Memory B cell (primary cell): ENCODE measurements at places on chromosomes 2 and 18.

- no peak for DNase-seq
Observed at GRCh38 chr18:47331641-47332040, 80.2 kb upstream of the SKOR2 start.

- DNase-seq = no peak
Observed at GRCh38 chr2:239558661-239559060, 157.8 kb upstream of the HDAC4 start.

DNA sequence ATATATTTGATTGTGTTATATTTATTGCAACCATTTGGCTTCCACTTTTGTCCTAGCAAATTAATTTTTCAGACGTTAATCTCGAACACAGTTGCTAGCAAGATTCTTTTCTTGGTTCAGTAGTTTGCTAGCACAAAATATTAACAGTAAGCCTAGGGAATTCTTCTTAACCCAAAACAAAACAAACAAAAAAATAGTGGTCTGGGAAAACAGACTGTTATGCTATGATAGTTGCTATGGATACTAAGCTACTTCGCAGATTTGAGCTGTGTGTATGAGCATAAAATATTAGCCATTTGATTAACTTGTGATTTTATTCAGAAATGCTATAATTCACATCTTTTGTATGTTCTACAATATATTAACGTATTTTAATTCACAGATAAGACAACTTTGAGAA is 541.5 kb upstream of the NETO1 start:
- no peak for DNase-seq

DNA sequence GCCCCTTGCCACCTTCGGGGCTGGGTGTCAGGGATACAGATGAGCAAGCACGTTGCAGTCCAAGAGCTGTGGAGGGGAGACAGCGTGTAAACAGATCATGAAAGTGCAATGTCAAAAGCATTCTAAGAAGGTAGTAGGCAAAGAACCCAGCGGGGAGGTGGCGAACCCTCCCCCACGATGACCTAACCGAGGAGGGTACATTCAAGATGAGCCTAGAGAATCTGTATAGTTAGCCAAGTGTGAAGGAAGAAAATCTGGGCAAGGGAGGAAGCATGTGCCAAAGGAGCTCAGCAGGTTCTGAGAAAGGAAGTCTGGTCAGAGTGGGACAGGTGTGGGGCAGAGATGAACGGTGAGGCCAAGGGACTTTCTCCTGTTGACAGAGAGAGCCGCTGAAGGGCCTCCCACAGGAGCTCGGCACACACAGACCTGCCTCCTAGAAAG is 106.9 kb downstream of the SP3 start:
- no peak for DNase-seq

GRCh38 chr2:222900354-222900753 is 39.5 kb downstream of the ACSL3 start:
- DNase-seq = no peak

DNA sequence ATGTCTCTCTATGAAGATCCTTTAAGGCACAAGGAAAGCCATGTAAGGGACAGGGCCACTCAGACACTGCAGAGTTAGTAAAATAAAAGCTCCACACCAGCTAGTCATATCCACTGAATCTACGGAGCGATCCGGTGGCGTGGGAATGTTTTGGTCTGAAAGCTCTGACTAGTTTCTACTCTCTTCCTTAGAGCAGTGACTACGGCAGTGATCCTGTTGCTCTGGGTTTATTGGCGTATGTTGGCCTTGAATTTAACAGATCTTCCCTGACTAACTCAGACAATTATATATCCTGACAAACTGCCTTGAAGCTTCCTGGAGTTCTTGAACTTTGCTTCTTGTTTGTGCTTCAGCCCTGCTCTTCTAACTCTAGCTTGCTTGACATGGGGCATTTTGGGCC is 115.3 kb upstream of the FZD5 start:
- DNase-seq = no peak

DNA sequence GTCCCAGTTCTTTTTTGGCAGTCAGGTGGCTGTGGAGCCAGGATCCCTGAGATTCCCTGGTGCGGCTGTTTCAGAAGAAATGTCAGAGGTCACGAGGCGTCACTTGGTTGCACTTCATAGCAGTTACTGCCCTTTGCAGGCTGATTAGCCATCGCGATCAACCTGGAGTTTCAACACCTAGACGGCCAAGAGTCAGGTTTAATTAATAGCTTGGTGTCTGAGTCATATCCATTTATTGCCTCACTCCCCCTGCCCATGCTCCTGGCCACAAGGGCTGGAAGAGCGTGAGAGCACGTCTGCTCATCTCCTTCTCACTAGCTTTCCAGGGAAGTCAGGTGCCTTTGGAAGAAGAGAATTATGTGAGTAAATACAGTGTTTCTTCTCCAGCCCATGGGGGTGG is 552.3 kb downstream of the TSN start:
- no peak for DNase-seq

DNA sequence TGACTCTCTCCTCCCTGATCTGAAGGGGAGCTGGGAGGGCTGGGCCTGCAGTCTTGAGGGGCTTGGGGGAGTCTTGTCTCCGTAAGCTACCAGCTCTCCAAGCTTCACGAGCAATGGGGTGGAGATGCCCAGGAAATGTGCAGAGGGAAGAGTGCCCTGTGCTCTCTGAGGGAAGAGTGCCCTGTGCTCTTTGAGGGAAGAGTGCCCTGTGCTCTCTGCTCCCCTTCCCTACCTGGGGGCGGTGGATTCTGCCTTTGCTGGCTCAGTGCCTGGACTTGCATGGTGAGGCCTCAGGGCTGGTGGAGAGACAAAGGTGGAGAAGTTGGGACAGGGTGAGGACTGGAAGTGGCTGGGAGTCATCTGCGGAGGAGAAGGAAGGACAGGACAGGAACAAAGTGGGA is 72.7 kb downstream of the TWIST2 start:
- no peak for DNase-seq

DNA sequence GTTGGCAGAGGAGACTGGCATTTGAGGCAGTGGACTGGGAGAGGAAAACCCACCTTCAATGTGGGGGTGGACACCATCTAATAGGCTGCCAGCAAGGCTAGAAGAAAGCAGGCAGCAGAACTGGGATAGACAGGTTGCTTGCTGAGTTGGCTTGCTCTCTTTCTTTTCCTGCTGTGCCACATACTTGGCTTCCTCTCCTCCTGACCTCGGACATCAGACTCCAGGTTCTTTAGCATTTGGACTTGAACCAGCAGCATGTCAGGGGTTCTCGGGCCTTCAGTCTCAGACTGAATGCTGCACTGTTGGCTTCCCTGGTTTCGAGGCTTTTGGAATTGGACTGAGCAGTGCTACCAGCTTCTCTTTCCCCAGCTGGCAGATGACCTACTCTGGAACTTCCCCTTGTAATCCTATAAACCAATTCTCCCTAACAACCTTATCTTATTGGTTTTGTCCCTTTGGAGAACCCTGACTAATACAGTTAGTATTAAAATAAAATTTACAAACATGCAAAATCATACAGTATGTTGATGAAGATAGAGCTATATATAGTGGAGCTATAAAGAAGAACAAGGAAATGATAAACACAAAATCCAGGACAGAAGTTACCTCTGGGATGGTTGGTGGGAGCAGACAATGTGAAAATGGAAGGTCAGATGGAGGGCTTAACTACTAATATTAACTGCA is 15.9 kb downstream of the DSEL start:
- no peak for DNase-seq

GRCh38 chr2:25711675-25712354 is 38.4 kb upstream of the DTNB start:
- no peak for DNase-seq

DNA sequence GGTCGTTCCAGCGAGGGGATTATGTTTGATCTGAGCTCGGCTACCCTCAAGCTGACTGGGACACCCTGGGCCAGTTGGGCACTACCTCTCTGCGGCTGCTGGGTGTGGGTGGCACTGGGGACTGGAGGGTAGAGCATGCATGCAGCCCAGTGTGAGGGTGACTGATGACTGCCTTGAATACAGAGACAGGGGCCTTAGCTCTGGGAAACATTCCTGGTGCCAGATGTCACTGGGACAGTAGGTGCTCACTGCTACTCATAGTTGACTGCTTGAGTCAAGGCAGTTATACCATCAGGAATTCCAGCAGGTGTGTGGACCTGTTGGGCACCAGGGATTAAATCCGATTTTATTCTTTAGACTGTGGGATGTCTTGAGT is 33.6 kb upstream of the ATP6V1B1 start:
- DNase-seq = no peak

DNA sequence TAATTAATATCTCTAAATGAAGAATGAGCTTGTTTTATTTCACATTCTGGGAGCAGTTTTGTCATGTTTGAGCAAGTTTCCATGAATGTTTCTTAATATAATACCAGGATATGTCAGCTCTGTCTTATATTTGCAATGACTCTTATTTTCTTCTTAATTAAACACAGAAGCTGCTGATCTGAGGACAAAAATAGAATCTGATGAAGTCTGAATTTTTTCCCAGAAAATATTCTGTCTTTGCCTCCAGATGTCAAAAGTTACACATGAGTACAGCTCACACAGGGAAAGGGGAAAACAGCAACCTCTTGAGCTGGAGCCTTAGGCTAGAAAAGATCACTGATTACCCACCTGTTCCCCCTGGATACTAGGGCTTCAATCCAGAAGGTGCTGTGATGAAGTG is 606.6 kb upstream of the SYT4 start:
- DNase-seq = no peak

- DNase-seq = no peak
Observed at GRCh38 chr18:77762642-77763041, 513.0 kb downstream of the GALR1 start.

DNA sequence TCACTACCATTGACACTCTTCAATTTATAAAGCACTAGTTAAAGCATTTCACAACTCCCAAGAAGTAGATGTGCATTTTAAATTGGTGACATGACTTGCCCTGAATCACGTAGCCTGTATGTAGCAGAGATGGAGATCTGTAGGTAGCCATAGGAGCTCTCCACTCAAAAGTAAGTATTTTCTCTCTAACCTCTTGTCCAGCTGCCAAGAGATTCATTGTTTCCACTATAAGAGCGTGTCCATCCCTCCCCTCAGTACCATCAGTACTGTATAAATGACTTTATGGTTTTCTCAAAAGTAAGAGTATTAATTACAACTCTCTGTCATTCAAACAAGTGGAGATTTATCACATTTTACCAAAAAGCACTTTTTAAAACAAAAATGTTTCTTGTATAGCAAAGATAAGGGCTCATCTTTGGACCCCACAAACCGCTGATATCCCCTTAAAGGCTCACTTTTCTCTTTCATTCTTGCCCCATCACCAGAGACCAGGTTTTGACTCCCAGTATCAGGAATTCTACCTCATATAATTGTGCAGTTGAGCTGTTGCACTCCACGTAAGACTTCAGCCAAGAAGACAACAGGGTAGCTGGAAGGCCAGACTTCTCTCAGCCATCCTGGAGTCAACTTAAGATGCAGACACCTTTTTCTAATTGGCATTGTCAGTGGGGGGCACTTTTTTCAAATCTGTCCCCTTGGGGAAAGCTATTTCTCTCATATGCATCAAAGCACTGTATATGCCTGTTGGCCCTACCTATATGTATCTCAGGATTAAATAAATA is 78.0 kb upstream of the GALNT5 start:
- no peak for DNase-seq

DNA sequence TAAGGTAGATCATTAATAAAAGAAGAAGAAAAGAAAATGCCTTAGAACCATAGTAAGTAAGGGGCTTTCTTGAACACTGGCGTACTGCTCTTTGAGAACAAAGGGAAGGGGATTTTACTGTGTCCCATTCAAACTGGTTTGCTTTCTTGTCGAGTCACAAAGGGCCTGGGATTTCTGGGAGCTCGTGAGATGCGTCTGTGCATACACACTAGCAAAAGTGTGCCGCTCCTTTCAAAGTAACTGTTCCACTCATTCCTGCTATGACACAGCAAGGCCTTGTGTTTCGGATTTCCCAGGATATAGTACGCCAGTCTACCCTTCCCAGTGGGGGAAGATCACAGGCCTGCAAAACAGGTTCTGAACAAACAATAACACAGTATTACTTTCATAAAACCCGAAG is 93.0 kb downstream of the KCTD18 start:
- no peak for DNase-seq

GRCh38 chr2:137056704-137057103 is 291.4 kb downstream of the THSD7B start:
- no peak for DNase-seq

GRCh38 chr2:147855977-147856376 is 11.1 kb downstream of the ACVR2A start:
- DNase-seq = no peak

DNA sequence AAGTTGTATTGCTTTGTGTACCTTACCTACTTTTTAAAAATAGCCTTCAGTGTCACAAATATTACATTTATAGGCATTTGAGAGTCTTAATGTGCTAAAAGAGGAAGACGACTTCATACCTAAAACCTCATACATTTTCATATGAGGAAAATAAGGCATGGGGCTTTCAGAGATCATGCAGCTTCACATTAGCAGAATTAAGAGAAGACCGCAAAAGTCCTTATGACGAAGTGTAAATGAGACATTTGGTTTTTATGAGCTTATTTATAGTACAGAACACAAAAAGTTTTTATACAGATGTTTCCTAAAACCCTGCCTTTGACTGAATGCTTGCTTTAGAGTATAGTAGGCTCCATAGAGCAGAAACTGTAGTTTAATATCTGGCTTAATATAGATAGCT is 10.1 kb upstream of the CCDC138 start:
- DNase-seq = no peak

- no peak for DNase-seq
Observed at GRCh38 chr18:78519394-78520062, 460.1 kb upstream of the SALL3 start.

DNA sequence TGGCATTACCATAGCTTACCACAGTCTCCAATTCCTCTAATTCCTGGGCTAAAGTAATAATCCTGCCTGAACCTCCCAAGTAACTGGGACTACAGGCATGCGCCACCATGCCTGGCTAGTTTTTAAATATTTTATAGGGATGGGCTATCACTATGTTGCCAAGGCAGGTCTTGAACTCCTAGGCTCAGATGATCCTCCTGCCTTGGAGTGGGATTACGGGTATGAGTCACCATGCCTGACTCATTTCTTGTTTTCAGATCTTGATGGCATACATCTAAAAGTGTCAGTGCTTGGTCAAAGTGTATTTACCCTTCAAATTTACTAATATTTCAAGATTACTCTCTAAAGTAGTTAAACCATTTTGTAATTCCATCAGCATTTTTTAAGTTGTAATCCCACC is 9.4 kb upstream of the SOCS6 start:
- DNase-seq = no peak

- no peak for DNase-seq
Observed at GRCh38 chr2:148812306-148812705, 62.7 kb upstream of the KIF5C start.

DNA sequence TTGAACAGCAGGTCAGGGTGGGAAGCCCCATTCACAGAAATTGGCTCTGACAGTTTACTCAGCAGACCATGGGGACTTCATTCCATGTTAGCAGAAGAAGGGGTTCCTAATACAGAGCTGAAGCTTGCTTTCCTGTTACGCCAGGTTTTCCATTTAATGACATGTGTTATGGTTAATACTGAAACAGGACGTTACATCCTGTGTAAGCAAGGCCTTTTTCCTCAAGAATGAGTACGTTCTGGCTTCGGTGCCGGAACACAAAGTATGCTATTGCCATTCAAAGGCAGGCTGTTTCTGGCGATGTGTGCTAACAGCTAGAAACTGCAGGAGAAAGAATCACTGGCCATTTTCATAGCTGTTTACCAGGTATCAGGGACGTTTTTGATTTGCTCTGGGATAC is 190.4 kb downstream of the SNTG2 start:
- DNase-seq = no peak

- no peak for DNase-seq
Observed at GRCh38 chr2:55809875-55810621, 113.5 kb downstream of the EFEMP1 start.

GRCh38 chr2:63735263-63735662 is 106.4 kb upstream of the UGP2 start:
- no peak for DNase-seq
